ENCODE measurements at places on chromosomes 3 and 15.
A peak's percentile ranks its signal among the peaks of the same experiment; 100 is the strongest.

DNA sequence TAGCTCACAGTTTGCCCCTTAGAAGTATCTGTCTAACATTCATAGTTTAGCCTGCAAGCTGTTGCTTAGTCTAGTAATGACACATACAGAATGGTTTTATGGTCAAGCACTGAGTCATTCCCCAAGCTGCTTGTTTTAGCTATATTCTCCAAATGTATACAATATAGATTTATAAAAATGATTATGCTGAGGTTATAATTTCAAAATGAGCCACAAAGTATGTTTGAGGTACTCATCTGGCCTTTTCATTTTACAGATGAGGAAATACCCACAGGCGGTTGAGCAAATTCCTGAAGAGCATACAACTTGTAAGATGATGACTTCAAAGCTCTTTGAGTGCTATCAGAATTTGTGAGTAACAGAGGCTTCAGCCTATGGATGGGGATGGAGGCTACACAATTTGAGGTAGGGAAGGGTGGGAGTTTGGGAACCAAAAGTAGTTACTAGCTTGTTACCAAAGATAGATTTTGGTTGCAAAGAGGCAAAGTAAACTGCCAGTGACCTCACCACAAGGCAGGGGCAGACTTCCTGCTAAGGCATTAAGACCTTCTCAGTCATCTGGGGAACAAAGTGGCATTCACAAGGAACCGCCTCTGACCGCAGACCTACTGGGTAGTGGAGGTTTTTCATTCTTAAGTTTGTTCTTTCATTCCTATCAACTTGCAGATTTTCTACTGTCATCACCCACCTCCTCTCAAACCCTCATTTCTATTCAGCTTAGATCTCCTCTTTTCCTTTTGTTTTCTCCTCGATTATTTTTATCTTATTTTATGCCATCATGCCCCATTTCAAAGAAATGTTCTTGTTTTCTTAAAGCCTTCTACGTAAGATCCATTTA, 257.2 kb upstream of the NECTIN3 start:
- DNase-seq = no peak

DNA sequence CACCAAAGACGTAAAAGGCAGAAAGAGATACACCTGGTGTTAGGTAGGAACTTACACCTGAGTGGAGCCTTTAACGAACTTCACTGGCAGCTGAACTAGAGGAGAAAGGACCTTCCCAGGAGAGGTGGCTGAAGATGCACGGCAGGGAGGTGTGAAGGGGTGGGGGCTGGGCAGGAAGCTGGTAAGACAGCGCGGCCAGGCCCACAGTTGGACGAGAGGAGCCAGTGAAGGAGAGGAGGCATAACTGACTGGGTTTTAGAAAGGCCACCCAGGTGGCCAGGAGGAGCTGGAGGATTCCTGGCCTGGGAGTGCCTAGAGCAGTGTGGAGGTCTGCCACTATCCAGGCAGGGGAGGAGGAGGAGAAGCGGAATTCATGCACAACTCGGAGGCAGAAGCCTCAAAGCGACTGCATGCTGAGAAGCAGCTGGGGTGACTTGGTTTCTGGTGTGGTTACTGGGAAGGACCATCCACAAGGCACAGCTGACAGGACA, 51.9 kb downstream of the SLC41A3 start:
- DNase-seq = no peak

- DNase-seq = no peak
These were observed 85.6 kb downstream of the BCHE start for GRCh38 chr3:165751637-165752036.

DNA sequence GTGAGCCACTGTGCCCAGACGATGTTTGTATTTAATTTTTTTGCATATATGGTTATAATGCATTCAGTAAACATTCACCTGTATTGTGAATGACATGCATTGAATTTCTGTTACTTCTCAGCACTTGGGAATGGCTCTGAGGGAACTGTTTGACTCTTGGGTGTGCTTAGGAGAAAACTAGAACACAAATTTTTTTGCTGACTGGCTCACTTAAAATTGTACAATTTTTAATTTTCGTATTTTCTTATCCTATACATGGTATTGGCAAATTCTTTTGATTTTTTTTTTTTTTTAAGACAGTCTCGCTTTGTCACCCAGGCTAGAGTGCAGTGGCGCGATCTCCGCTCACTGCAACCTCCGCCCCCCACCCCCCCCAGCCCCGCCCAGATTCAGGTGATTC, 7.2 kb downstream of the ATP11B start:
- DNase-seq = no peak

DNA sequence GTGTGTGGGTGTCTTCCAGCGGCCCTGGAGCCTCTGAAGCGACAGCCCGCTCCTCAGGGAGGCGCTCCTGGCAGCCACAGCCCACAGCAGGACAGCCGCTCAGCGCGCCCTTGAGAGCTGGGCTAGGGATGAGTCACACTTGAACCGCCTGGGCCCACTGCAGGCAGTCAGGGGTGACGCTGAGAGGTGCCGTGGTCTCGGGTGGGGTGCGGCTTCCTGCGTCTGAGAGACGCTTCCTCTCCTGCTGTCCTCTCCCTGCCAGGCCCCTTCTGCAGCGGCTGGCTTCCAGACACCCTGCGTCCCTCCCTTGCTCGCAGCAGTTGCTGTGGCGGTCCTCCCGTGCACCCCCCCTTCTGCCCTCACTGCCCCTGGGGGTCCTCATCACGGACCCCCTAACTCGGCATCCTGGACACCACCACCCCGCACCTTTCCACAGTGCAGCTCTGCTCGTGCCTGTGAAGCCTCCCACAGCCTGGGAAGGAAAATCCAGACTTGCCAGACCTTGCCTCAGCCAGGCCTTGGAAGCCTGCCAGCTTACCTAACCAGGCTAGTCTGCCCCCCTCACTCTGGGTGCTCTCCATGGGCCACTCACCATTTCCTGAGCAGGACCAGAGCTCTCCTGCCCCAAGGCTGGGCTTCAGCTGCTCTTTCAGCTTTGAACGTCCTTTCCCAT, 1.1 kb upstream of the SPTBN5 start:
- DNase-seq = peak; percentile 78

GRCh38 chr3:138670407-138670806, 61.8 kb downstream of the FAIM start:
- no peak for DNase-seq

- no peak for DNase-seq
These were observed 2.4 kb downstream of the SLCO3A1 start for GRCh38 chr15:91855684-91856489.
